Renal pelvis (tissue), 12 donors: ENCODE measurements at places on chromosomes 1 and 21.

DNA sequence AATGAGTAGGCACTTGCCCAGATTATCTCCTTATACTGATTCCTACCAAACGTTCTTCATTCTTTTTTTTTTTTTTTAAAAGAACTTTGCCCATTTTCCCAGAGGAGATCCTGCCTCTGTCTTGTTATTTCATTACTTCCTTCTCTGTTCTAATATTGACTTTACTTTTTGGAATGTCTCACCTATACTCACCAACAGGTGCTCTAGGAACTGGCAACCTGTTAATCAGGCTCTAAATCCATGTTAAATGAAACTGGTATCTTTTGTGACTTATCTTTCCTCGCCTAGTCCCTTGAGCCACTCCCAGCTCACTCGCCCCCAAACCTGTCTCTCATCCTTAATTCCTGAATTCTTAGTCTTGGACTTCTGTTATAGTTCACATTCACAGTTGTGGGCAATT lies 1.2 kb upstream of the CRCT1 start:
- no peak for DNase-seq

- DNase-seq, result no peak
Observed at GRCh38 chr1:102919659-102920058, 188.7 kb downstream of the COL11A1 start.

GRCh38 chr1:87000460-87000859 lies 86.0 kb downstream of the HS2ST1 start:
- DNase-seq, result no peak

DNA sequence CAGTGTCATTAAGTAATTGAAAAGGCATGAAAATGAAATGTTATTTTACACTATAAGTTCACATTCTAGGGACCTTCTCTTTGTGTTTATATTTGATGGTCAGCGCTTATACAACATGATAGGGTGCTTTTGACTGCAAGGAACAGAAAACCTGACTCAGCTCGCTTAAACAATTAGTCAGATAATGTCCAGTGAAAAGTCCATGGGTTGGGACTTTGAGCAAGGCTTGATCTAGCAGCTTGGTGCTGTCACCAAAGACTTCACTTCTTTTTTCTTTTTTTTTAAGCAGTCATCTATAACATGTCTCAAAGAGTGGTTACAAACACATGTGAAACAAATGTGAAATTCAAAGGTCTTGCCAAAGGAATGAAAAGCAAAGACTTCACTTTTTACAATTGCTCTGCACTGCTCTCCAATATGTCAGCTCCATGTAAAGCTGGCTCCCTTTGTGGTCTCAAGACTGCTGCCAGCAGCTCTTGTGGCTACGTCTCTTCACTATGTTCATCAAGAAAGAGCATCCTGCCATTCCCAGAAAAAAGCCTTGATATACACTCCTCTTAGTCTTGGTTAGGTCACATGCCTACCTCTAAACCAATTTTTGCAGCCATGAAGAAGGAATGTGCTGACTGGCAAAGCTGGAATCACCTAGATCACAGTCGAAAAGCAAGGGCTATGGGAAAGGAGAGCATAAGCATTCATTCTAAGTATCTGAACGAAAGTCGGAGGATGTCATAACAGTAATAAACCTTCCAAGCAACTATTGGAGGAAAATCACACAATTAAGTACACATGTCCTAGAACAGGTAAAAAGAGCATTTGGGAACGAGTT lies 15.2 kb downstream of the F3 start:
- no peak for DNase-seq

- peak; percentile 86 for DNase-seq
Observed at GRCh38 chr1:18480315-18481189, at the start of gene KLHDC7A. Gene KLHDC7A (plus strand): TSS chr1:18480930. CDS start chr1:18480982, 52 bp downstream.
